ENCODE measurements at places on chromosomes 4 and X.

DNA sequence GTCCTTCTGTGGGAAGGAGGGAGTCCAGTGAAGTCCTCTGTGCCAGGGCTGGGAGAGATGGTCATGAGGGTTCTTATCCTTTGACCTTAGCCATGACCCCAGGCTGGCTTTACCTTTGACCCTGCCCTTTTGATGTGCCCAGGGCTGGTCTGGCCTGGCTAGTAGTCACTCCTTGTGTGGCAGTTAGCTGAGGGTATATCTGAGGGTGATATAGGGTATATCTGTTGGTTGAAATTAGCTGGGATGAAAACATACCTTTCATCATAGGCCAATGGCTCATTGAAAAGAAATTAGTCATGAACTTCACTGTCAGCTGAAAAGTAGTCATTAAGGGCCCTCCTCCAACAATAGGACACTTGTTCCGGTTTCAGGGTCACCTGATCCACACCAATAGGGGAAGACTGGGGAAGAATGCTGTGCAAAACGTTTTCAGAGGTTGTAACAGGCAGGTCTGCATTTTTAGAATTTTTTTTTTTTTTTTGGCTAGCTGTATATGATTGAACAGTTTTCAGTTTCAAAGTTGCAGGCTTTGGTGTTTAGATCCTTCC lies 74.6 kb upstream of the STOX2 start:
- DNase-seq, result no peak

DNA sequence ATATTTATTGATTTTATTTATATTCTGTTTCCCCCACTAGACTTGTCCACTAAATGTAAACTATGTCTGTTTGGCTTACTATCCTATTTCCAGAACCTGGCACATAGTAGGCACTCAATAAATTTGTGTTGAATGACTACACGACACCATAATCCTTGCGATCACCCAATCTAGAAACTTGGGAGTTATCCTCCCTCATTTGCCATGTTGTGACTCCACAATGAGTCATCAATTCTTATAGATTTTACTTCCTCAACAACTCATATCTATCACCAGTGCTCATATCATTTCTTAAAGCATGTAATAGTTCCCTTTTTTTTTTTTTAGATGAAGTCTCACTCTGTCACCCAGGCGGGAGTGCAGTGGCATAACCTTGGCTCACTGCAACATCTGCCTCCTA lies 39.9 kb upstream of the VAMP7 start:
- DNase-seq, result no peak

DNA sequence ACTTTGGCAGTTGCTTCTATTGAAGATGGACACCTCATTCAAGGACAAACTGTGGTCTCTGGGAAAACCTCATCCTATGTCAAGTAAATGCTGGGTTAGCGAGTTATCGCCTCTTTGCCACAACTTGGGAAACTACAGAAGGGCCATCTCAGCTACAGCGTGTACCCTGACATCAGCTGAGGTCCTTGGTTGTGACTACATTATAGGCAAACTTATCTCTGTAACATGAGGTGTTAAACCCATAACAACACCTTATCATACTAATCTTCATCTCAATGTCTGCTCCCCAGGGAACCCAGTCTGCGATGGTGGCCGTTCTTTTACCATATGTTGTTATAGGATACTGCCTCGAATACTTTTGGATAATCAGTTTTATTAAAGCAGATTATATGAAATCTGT lies 1862.7 kb downstream of the STIM2 start:
- DNase-seq, result no peak

- DNase-seq, result no peak
Observed at GRCh38 chrX:1224954-1225353, 12.5 kb upstream of the CRLF2 start.

DNA sequence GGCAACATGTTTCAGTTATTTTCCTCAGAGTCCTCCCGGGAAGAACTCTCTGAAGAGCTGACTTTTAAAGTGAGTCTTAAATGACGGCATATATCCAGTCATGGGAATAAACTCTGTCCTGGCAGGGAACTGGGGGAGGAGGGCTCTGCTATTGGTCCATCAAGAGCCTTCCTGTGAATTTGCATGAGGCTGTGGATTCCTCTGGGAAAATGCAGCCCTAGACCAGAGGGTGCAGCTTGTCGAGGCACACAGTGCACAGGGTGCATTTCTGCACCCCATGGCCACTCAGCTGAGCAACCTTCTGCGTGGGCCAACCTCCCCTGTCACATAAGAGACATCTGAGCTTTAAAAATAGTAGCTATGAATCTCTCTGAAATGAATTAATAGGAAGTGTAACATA lies 360.0 kb downstream of the GALNTL6 start:
- no peak for DNase-seq

- no peak for DNase-seq
Observed at GRCh38 chrX:42746606-42747005, 31.4 kb downstream of the PPP1R2C start.

GRCh38 chr4:184616633-184617551 lies 32.4 kb downstream of the CASP3 start:
- DNase-seq, result peak; percentile 5

DNA sequence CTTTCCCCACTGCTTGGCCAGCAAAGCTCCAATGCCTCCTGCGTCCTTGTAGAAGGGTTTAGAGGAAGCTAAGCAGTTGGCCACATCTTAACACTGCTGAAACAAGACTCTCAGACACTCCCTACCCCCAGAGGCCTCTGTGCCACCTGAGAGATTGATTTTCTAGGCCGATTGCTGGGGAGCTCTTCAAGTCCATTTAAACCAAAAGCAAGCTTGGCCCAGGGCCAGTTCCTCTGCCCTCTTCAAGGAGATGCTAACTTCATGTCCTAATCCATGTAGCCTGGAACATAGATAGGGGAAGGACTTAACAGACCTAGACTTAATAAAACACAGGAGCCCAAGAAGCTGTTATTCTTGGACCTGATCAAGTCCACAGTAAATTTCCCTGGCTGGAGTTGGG lies 27.2 kb upstream of the FMR1NB start:
- no peak for DNase-seq

- no peak for DNase-seq
Observed at GRCh38 chr4:147201016-147201415, 255.4 kb upstream of the TTC29 start.

DNA sequence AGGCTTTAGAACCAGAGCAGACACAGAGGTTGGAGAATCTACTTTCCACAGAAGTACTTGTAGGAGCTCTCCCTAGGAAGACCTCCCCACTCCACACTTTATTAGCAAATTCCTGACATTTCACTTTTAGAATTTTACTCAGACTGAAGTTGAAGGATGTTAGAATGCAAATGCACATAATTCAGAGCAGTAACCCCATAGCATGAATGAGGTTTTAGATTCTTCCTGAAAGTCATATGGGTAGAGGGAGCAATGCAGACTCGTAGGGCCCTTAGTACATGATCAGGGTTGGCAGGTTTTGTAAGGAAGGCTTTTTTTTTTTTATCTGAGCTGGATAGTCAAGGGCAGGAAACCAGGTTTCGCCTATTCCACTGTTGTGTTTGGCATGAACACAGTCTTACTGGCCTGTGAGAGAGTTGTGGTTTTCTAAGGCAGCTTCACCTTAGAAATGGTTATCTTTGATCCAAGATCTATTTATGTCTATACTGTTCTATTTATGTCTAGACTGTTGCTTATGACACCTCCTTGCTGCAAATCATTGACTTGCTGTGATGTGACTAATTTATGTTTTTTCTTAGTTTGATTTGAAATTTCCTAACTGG lies 48.9 kb downstream of the SPATA18 start:
- DNase-seq, result no peak

- no peak for DNase-seq
Observed at GRCh38 chrX:39774774-39775328, 322.9 kb downstream of the BCOR start.

- peak; percentile 48 for DNase-seq
Observed at GRCh38 chrX:103687696-103688201, 1.2 kb upstream of the MORF4L2 start.

GRCh38 chr4:146059865-146060264 lies 115.7 kb upstream of the LSM6 start:
- DNase-seq, result peak; percentile 3

- no peak for DNase-seq
Observed at GRCh38 chr4:83860200-83860599, 324.3 kb downstream of the GPAT3 start.

DNA sequence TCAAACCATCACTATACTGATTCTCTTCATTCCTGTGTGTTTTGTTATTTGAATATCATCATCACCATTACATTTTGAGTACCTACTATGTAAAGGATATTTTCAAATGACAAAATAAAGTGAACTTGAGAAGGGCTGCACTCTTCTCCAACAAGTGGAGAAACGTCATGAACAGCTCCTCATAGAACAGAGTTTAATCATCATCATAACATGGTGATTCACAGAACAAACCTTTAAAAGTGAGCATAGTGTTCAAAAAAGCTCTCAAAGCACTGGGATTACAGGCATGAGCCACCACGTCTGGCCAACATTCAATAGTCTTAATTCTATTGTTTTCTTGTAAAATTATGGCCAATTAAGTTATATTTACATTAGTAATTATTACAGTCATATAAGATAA lies 993.9 kb downstream of the PDHA2 start:
- DNase-seq, result no peak

GRCh38 chrX:105752338-105752956 lies 69.9 kb upstream of the NRK start:
- no peak for DNase-seq

DNA sequence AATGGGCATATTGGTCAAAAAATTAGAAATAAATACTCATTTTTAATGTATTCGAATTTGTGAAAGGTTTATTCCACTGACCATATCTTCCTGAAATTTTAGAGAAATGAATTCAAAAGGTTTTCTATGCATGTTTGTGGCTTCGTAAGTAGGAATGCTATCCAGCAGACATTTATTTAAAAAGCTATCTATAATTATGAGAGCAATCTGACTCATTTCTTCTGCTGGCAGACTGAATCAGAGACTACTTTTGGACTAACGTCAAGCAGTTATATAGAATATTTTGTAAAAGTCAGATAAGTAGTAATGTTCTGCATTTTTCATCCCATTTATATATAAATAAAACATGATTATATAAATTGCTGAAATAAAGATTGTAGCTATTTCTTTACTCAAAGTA lies 125.0 kb downstream of the SPCS3 start:
- no peak for DNase-seq

DNA sequence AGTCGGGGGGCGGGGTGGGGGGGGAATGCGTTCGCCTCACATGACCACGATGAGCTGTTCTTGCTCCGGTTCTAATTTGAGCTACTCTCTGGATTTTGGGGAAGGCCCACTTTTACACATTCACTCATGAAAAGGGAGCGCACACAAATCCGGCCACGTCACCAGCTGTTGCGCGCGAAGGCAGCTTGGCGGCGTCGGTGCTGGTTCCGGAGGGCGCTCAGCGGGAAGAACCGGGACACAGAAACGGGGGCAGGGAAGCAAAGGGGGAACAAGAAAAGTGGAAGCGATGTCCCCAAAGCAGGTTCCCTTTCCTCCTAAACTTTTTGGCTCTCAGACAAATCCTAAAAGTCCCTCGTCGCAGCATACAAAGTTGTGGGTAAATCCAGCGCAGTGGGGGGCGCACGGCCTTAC lies 605 bp downstream of the ANXA5 start:
- DNase-seq, result peak; percentile 71

GRCh38 chr4:152705903-152706302 lies 26.1 kb upstream of the TMEM154 start:
- DNase-seq, result no peak

Measured in CD4-positive, alpha-beta T cell treated with Interleukin-4 for 4 hours (primary cell).